ENCODE measurements at places on chromosomes 2 and 18.

- no peak for DNase-seq
Measured at GRCh38 chr2:129767346-129768035, 212.0 kb upstream of the RAB6C start.

- no peak for DNase-seq
Measured at GRCh38 chr2:145094370-145094769, 574.5 kb upstream of the ZEB2 start.

DNA sequence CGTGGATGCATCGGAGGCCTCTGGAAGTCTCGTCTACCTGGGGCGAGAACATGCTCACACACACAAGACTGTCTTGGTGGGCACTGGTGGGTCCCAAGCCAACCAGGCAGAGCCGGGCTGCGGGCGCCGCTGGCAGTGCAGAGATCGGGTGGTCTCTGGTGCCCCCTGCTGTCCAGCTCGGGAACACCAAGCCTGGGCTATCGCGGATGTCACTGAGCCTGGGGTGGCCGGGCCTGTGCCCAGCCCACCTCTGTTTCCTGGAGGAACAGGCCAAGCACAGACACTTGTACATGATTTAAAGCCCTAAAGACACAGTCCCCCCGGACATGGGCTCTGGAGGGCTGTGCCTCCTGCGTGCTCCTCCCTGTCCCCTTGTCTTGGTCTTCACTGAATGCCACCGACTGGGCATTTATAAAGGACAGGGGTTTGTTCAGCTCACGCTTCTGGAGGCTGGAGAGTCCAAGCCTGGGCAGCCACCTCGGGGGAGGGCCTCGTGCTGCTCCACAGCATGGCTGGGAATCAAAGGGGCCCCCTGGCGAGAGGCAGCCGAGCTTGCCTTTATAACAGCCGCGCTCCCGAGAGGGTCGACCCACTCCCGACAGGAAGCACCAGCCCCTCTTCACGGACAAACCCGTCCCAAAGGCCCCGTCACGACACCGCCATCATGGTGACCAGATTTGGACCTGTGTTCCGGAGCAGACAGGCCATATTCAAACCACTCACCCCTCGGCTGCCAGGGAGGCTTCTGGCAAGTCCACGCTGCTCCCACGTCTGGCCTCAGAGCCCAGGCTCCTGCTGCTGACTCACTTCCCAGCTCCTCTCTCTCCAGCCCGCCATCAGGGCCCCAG, 3.6 kb upstream of the OTOS start:
- peak; percentile 73 for DNase-seq

DNA sequence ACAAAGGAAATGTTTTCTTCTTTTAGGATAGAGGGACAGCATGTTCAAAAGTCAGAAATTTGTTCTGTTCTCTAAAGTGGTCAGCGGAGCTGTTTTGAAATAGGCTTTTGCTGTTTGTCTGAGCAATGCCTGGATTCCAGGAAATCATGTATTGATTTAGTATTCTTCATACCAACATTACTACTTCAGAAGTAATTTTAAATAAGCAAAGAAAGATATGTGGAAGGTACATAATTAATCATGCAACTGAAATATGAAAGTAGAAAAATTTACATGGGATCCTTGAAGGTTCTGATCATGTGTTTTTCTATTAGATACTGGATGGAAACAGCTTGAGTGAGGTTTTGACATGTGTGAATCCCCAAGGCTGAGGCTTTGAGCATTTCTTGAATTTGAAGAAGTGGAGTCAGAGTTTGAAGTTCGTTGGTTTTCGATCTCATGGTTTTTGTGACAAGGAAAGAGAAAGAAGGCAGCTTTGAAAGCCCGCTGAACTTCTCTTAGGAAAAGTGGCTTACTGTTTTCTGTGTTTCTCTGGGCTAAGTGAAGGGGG, 220.0 kb downstream of the LDLRAD4 start:
- DNase-seq: no peak

GRCh38 chr2:109439390-109439786, 174.4 kb downstream of the SEPTIN10 start:
- DNase-seq: no peak

- no peak for DNase-seq
Measured at GRCh38 chr2:133970641-133971040, 283.2 kb upstream of the MGAT5 start.

DNA sequence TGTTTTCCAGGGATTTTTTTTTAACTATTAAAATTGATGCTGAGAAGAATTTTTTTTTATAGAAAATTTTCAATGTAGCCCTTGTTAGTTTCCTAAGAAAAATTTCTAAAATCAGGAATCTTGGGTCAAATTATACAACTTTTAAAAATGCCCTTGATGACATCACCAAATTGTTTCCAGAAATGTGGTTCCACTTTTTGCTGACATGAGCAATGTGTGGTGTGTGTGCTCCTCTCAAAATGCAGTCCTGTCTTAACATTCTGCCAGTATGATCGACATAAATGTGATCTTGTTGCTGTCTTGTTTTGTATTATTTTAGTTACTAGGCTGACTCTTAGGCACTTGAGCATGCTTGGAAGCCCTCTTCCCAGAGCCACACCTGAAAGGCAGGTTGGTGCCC, 89.7 kb upstream of the ST6GAL2 start:
- no peak for DNase-seq

DNA sequence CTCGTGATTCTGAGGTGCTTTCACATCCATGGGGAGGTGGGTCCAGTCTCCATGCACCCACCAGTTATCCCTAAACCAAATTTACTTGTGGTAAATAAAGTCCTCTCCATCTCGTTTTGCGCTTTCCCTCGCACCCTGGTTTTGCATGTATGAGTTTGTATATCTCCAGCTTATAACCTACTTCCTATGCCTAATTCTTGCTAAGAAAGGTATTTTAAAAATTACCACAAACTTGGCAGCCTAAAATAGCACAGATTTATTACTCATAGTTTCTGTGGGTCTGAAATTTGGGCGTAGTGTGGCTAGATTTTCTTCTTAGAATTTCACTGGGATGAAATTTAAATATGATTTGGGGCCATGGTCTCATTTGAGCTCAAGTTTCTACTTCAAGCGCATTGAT, 511.5 kb downstream of the NYAP2 start:
- DNase-seq: no peak

DNA sequence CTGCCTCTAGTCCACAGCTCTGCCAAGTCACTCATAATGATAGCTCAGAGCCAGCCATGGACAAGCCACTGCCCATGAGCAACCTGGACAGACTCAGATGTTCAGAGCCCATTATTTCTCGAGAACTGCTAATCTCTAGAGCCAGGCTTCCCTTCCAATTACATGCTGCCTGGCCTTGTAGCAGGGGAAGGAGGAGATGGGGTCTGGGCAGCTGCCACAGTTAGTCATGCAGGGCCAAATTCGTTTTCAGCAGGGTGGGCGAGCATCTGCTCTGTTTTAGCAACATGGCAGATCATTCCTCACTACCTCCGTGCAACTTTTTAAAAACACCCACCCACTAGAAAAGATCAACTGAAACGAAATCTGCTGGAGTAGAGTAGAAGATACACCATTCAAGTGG, 141.8 kb downstream of the MYO5B start:
- no peak for DNase-seq

- no peak for DNase-seq
Measured at GRCh38 chr2:67295851-67296250, 101.3 kb upstream of the ETAA1 start.

- DNase-seq: no peak
Measured at GRCh38 chr18:75110846-75111415, 98.0 kb downstream of the PTGR3 start.

GRCh38 chr2:119659601-119660342, 19.2 kb upstream of the TMEM177 start:
- DNase-seq: no peak

DNA sequence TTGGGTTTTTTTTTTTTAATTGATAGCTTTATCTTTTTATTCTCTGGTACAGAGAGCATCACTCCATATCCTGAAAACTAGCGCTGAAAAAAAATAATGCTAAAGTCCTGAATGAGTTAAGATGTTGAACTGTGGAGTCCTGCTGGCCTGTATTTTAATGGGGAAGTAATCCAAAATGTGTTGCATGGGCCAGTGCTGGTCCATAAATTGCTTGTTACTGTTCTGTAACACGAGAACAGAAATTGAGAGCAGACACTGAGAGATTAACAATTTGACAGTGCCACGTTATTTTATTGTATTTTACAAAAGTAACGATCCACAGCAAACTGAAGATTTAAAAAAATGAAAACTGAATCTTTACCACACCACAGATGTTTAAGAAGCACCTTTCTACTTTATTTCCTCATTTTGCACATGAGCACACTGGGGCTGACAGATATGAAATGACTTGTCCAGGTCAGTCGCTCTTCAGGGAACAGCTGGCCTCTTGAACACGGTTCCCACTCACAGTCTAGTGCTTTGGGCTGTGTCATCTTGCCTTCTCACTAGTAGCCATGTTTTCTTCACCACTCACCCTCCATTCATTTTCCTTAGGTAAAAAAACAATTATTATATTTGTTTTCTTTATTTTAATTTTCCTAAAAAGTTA, 35.3 kb downstream of the ZCCHC2 start:
- DNase-seq: no peak

- DNase-seq: no peak
Measured at GRCh38 chr2:132998221-132998620, 328.2 kb upstream of the LYPD1 start.

DNA sequence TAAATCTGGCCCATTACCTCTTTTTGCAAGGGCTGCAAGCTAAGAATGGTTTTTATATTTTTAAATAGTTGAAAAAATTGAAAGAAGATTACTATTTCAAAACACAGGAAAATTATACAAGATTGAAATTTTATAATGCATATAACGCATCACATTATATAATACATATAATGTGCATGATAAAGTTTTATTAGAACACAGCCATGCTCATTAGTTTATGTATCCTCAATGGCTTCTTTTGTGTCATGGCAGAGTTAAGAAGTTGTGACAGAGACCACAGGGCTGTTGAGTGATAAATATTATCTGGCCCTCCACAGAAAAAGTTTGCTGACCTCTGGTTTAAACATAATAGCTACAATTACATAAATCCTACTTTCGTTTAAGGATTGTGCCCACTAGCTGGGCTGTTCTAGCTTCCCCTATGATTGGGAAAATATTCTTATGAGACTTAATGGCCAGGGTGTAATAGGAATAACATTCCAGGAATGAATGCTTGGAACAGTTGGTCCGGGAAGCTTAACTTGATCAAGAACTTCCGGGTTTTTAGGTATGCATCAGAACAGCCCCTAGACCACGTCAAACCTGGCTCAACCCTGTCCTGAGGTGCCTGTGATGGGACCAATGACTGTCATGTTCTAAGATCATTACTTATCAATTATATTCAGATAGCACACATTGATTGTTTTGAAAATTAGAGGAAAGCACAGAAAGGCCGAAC, 98.7 kb upstream of the LPIN2 start:
- no peak for DNase-seq

- DNase-seq: no peak
Measured at GRCh38 chr2:236657215-236657614, 87.6 kb downstream of the ACKR3 start.

DNA sequence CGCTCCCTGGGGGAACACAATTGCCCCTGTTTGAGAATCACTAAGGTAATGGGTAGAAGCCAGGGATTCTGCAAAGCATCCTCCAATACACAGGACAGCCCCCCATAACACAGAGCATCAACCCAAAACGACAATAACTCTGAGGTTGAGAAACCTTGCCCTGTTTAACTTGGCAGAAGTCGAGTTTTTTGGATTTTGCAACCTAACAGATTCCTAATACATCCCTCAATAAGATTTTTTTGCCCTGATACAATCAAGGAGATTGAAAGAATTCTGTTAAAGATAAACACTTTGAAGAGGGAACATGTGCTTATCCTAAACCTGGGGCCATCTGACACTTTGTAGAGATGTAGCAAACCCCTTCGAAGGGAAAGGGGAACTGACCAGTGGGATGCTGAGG, 92.5 kb upstream of the ZNF532 start:
- DNase-seq: no peak

DNA sequence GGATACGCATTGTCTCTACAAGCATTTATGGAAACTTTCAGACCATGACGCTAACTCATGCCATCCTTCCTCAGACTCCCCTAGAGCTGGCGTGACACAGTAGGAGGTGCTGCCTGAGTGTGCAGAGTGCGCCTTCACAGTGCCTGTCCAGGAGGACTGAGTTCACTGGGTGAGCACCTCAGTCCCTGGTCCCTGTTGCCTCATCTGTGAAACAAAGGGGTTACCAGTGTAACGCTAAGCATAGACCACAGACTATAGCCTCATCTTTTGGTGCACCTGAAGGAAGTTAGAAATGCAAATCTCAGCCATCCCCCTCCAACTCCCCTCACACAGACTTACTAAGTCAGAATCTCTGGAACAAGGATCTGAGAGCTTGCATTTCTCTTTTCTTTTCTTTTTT, 142.8 kb downstream of the TMEM17 start:
- DNase-seq: no peak

Measured in activated CD4-positive, alpha-beta T cell treated with anti-CD3 and anti-CD28 coated beads, Interleukin-2, amount 50 U/mL, for 24 hours (primary cell).